Tibial artery (tissue), 4 donors: ENCODE measurements at places on chromosomes 4 and X.

DNA sequence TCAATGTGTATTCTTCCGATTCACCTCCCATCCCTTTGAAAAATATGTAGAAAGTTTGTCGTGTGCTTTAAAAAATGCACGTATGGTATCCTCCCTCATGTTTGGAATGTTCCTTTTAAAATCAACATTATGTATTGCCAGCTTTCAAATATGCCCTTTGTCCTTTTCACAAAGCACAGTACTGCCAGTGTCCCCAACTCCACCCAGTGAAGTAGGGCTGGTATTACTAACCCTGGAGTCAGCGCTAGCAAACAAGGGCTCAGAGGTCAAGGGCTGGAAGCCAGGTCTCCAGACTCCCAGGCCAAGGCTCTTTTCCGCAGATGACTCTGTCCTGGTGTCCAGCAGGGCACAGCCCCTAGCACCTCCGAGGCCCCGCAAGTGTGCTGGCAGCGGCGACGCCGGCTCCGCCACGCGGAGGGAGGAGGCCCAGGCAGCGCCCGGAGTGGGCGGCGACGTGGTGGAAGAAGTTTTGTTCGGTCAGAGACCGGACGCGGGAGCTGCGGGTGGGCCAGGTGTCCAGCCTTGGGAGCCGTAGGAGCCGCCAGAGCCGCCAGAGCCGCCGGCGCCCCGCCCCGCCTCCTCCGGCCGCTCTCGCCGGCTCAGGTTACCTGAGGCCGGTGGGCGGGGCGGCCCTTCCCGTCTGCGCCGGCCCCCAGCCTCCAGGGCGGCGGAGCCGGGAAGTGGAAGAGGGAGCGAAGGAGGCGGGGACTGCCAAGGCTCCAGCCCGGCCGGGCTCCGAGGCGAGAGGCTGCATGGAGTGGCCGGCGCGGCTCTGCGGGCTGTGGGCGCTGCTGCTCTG, at the start of gene IL13RA1:
Gene IL13RA1, plus strand, starts transcription at position 720 of the 799 bp plus-strand sequence. Its CDS starts 33 bp downstream, at position 753.
- DNase-seq, result peak; percentile 80

GRCh38 chr4:48944756-48945241, 38.2 kb upstream of the OCIAD2 start:
- no peak for DNase-seq

GRCh38 chr4:66516940-66517339, 846.7 kb upstream of the EPHA5 start:
- no peak for DNase-seq

DNA sequence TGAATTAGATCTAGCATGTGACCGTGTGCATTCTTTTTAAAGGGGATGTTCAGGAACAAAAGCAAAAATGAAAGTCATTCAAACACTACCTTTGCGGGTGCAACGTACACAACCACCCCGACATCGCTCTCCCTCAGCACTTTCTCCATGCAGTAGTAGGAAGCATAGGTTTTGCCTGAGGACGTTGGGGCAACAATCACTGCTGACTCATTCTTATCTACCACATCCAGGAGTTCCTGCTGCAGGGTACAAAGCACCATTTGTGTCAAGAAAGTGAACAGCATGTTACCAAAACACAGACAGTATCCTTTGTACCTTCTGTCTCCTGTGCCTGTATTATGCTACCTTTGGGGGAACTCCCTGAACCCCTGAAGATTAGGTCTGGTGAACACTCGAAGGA, 58.6 kb downstream of the DDX60L start:
- DNase-seq, result no peak

DNA sequence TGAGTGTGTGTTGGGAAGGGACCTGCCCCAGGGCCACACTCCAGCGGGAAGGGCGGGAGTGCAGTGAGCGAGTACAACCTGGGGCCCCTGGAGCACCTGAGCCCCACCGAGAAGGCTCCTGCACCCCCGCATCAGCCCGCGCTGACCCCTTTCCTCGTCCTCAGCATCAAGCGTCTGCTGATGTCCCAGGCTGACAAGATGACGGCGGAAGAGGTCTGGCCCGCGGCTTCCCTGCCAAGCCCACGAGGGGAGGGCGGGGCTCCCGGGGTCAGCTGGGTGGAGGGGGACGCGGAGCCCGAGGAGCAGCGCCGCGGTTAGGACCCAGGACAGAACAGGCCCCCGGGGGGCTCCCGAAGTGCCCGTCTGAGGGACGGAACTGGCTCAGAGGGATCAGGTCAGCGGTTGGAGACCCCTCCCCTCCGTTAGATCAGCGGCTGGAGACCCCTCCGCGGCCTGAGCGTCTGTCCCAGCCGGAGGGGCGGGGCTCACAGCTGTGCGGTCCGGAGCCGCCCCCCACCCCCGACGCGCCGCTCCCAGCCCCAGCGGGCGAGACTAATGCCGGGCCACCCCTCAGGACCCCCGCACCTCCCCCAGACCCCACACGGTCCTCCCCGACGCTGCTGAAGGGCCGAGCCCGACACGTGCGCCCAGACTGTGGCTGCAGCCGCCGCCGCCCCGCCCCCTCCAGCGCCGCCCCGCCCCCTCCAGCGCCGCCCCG, 6.7 kb downstream of the MYL5 start:
- peak; percentile 61 for DNase-seq

DNA sequence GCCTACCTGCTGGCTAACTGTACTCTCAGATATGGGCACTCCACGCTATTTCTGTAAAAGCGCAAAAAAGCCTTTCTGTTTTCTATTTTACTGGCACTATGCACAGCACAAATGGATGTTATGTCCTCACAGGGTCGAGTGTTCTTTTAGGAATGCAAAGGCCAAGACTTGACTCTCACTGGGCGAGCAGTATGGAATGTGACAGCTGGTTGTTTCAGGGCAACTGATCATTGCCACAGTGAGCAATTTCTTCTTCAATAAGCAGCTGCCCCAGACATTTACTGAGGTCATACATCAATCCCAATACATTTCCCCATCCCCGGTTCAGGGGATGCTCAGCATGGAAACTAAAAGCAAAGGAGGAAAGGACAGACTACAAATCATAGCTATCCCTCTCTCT, 58.2 kb downstream of the PDE5A start:
- no peak for DNase-seq

DNA sequence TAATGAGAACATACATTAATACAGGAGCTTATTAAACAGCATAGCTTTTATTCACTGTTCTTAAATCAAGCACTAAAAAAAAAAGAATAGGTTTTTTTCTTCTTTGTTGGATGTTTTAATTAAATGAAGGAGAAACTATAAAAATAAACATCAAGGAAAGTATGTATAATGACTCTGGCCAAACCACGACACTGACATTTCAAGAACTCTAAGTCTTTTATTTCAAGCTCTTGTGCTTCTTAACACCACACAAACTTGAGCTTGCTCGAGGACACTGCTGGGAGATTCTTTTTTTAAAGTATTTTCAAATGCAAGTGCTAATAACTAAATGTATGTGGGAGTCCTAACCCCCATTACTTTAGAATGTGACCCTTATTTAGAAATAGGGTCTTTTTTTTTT, 204.9 kb upstream of the PPARGC1A start:
- DNase-seq, result no peak

GRCh38 chr4:166481739-166482138, 608.7 kb downstream of the TLL1 start:
- DNase-seq, result no peak

- no peak for DNase-seq
These were observed 41.4 kb downstream of the SPRY1 start for GRCh38 chr4:123438031-123438430.

DNA sequence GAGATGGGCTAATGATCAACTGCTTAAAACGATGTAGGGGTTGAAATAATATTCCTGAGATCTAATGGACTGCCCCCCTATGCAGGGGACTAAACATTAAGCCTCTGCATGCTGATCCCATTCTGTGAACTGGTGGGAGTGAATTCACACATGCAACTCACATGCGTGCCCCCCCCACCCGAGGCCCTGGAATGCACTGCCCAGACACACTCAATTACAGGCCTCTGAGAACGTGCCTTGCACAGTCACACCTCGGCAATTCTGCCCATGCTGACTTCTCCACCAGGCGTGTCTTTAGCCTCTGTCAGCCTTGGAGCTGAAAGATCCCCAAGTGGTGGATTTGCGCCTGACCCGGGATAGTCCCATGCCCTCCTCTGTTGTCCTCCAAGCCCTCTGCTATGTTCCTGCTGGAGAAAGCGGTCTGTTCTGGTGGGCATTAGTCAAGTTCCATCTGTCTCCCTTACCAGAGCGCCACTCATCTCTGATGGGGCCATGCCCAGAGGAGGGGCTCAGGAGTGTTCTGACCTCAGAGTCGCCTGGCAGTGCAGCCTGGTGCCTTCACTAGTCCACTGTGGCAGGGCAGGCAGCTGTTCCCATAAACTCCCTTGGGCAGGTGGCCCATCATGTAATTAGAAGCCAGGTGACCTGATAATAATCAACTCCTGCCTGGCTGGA, 86.5 kb downstream of the DRD5 start:
- DNase-seq, result no peak

GRCh38 chrX:24037729-24038128, 10.7 kb upstream of the KLHL15 start:
- no peak for DNase-seq

DNA sequence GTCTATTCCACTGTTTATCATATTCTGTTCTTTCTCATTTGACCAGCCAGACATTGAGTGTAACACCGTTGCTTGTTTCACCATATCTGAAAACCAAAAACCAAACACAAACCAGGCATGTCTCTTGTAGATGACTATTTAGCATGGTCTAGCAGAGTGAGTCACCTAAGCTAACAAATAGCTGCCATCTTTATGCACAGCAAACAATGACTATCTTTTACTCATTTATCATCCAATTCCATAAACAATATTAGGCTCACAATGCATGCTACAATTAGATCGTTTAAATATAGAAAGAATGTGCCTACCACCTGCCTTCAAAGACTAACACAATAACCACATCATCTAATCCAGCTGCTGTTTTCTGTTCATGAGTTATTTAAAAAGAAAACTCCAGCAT, 495.4 kb downstream of the PCDH19 start:
- no peak for DNase-seq

- DNase-seq, result no peak
These were observed 57.2 kb downstream of the NPY5R start for GRCh38 chr4:163400911-163401310.

GRCh38 chrX:78452356-78452755, 124.9 kb upstream of the CYSLTR1 start:
- no peak for DNase-seq

- DNase-seq, result no peak
These were observed 1301.9 kb downstream of the PCDH7 start for GRCh38 chr4:32022071-32022470.

DNA sequence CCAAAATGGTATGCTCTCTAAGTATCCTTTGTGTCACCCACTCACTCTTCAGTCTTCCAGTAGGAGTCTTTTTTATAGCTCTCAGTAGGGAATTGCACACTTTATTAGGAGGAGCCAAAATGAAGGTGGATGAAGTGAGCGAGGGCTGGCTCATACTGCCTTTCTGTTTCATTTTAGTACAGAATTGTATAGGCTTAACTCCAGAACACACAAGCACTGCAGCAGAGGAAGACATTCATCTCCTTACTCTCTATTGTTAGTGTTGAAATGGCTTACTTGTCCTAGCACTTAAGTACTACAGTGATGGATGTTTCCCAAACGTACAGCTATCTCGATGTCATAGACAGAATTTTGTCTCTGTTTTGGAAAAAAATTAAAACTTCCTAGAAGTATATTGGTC, 327.3 kb upstream of the ATOH1 start:
- no peak for DNase-seq

DNA sequence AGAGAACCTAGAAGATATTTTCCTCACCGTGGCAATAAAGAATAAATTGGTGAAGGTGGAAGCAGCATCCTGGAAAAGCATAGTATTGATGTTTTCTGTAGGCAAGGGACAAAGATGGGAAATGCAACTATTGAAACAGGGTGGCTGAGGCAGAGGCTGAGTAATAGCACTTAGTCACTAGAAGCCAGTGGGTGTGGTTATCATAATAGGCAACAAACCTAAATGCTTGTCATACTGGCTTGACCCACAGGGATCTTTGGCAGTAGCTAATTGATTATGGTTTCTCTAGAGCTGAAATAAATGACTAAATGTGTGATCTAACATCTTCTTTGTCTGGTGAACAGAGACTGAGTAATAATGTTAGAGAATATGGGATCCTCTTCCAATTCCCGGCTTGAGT, 353.6 kb upstream of the RPS6KA3 start:
- no peak for DNase-seq

GRCh38 chrX:100850317-100850716, 23.8 kb downstream of the NOX1 start:
- no peak for DNase-seq

DNA sequence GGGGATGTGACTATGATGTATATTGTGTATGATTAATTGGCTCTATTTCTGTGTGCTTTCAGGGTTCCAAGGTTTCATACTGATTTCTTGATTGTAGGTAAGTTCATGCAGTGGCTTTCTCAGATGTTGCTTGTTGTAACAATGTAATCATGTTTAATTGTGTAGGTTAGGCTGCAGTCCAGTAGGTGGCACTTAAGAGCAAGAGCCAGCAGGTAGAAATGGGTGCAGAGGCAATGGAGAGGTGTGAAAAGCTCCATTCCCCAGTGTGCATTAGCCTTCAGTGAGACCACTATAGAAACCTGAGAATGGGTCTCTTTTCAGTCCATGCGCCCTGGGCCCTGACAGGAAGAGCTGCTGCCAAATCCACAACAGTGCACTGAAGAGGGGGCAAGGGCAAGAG, 28.2 kb downstream of the DCAF12L2 start:
- DNase-seq, result no peak

DNA sequence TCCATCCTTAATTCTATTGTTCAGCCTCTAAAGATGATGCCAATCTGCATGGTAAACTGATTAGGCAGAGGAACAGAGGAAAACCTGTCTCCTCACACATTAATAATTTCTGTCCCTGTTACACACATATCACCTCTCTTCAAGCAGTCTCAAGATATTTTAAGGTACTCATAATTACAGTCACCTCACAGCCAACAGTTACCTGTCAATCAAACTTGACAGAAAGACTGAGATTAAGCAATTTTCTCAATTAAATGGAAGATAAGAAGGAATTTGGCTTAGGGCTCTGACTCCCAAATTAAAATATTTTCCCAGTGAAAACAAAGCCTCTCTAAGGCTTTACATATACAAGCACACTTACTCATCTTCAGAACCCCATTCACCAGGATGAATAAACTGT, 85.2 kb downstream of the MAPK10 start:
- DNase-seq, result no peak

GRCh38 chr4:110087070-110087708, 111.2 kb downstream of the ELOVL6 start:
- DNase-seq, result no peak

- DNase-seq, result no peak
These were observed 97.7 kb downstream of the MANBA start for GRCh38 chr4:102663073-102663472.

GRCh38 chr4:170853422-170854021, 763.8 kb upstream of the AADAT start:
- DNase-seq, result no peak

- no peak for DNase-seq
These were observed 113.5 kb downstream of the DHX15 start for GRCh38 chr4:24470666-24471485.

- no peak for DNase-seq
These were observed 40.3 kb downstream of the DMD start for GRCh38 chrX:33171041-33171440.
